Ovary (tissue), 10 donors: ENCODE measurements at places on chromosomes 6 and 20. TPM values are rescaled to one million over a fixed set of nuclear protein-coding genes. Genes with fewer than 3 reads are reported as not detected.

DNA sequence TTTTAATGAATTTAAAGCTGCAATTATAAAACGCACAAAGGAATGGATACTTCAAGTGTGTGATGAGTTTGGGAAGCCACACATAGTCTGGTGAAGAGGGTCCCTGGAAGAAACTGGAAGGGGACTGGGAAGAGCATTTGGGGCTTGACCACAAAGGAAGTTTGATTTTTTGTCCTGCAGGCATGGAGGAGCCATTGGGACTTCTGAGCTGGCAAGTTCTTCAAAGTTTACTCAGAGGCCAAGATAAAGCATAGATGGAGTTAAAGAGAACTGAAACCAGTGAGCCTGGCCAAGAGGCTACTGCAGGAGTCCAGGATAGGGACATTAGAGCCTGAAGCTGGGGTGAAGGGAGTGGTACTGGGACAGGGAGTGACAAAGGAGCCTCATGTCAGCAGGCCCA is 95.0 kb downstream of the AIG1 start:
- H3K27me3 ChIP-seq = no peaks in the 10 kb centered on the region
- no peaks in the 10 kb centered on the region for H3K4me1 ChIP-seq
- H3K27ac ChIP-seq = no peak overlapping the region

GRCh38 chr6:11821781-11822180 is 43.2 kb upstream of the ADTRP start:
- no peaks in the 10 kb centered on the region for H3K36me3 ChIP-seq
- no peak for DNase-seq
- H3K4me1 ChIP-seq = no peaks in the 10 kb centered on the region
- no peak overlapping the region for H3K4me3 ChIP-seq

- no peaks in the 10 kb centered on the region for H3K4me1 ChIP-seq
- no peak for DNase-seq
- H3K36me3 ChIP-seq = no peaks in the 10 kb centered on the region
- H3K27me3 ChIP-seq = no peaks in the 10 kb centered on the region
Observed at GRCh38 chr6:72084992-72085569, 198.7 kb downstream of the RIMS1 start.

The ZNF391 gene
- polyA plus RNA-seq = 3.6 TPM

DNA sequence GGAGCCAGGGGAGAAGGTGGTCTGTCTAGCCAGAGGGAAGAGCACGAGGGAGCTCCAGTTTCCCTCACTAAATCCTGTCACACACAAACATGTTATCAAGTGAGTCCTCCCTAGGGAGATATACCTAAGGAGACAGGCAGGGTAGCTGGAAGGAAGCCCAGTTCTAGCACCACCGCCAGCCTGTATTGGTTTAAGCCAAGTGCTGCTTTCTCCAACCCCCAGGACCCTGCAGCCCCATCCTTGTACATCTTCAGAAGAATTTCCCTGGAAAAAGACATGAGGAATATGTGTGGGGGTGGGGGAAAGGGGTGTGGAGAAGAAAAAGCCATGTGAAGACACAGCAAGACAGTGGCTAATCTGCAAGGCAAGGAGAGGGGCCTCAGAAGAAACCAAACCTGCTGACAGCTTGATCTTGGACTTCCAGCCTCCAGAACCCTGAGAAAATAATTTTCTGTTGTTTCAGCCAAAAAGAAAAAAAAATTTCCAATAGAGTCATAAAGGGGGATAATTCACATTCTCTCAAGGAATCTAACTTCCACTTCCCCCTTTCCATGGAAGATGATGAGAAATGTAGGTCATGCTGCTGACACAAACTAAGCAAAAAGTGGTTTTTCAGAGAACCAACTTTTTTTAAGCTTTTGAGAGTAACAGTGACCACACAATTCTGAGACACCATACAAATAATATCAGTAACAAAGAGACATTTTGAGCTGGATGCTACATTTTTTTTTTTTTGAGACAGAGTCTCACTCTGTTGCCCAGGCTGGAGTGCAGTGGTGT is 103.2 kb upstream of the PRDM1 start:
- no peaks in the 10 kb centered on the region for H3K4me1 ChIP-seq
- no peaks in the 10 kb centered on the region for H3K27me3 ChIP-seq
- H3K4me3 ChIP-seq = no peak overlapping the region
- DNase-seq = no peak
- no peak overlapping the region for H3K27ac ChIP-seq

DNA sequence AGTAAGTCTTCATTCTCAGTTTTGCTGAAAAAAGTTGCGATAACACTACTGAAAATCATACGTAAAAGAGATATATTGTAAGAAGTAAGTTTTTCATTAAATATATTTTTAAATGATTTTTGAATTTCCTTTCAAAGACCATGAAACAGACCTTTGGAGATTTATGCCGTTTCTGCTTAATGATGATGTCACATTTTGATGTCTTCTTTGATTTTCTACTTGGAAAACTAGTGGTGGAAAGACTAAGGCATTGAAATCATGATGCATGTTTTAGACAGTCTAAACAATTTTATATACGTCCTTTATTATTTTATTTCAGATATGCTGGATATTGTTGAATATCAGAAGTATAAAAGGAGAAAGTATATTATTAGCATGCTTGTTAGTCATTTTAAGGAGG is 33.7 kb downstream of the EYA4 start:
- no peaks in the 10 kb centered on the region for H3K36me3 ChIP-seq
- H3K4me3 ChIP-seq = no peak overlapping the region
- H3K27me3 ChIP-seq = no peaks in the 10 kb centered on the region
- no peak for DNase-seq

GRCh38 chr6:33677143-33677660 is 34.3 kb downstream of the UQCC2 start:
- no peak overlapping the region for H3K4me3 ChIP-seq
- no peaks in the 10 kb centered on the region for H3K36me3 ChIP-seq
- H3K27ac ChIP-seq = no peak overlapping the region
- no peak for DNase-seq
- no peaks in the 10 kb centered on the region for H3K27me3 ChIP-seq

The THBS2 gene
- polyA plus RNA-seq = 65.3 TPM

DNA sequence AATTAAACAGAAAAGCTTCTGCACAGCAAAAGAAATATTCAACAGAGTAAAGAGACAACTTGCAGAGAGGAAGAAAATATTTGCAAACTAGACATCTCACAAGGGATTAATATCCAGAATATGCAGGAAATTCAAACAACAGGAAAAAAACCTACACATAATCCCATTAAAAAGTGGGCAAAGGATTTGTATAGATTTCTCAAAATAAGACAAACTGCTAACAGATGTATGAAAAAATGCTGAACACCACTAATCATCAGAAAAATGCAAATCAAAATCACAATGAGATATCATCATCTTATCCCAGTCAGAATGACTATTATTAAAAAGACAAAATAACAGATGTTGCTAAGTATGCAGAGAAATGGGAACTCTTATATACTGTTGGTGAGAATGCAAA is 129.6 kb downstream of the SYNDIG1 start:
- no peaks in the 10 kb centered on the region for H3K4me1 ChIP-seq
- no peak overlapping the region for H3K4me3 ChIP-seq
- H3K27ac ChIP-seq = no peak overlapping the region
- H3K36me3 ChIP-seq = no peaks in the 10 kb centered on the region

DNA sequence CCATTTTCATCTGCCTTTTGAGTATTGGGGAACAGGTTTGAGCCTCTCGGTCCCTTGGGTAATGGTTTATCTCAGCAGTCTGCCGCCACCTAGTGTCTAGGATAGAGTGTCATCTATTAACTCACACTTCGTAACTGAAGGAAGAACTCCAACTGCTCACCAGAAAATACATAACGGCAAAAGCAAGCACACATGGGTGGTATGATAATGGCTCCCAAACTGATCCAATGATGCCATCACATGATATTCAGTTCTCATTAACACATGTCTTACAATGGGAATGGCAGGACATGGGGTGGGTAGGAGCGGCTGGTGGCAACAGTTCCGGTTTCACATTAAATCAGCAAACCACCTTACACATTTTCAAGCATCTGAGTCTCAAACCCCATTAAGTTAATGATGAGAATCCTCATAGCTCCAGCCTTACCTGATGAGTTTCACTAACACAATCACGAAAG is 110.7 kb upstream of the PHACTR1 start:
- H3K36me3 ChIP-seq = no peaks in the 10 kb centered on the region
- no peak overlapping the region for H3K27ac ChIP-seq
- no peaks in the 10 kb centered on the region for H3K27me3 ChIP-seq
- DNase-seq = peak; percentile 30
- peaks cover 1% of the 10 kb centered on the region for H3K4me1 ChIP-seq

GRCh38 chr6:157791450-157791849 is 31.6 kb upstream of the SNX9 start:
- no peaks in the 10 kb centered on the region for H3K36me3 ChIP-seq
- H3K27ac ChIP-seq = no peak overlapping the region
- H3K4me3 ChIP-seq = no peak overlapping the region
- H3K4me1 ChIP-seq = no peaks in the 10 kb centered on the region
- H3K27me3 ChIP-seq = no peaks in the 10 kb centered on the region
- no peak for DNase-seq

The RIPOR2 gene
- 3.6 TPM for polyA plus RNA-seq

- H3K27me3 ChIP-seq = no peaks in the 10 kb centered on the region
- no peak overlapping the region for H3K4me3 ChIP-seq
- H3K4me1 ChIP-seq = no peaks in the 10 kb centered on the region
- DNase-seq = no peak
Observed at GRCh38 chr6:113697632-113698410, 159.3 kb upstream of the MARCKS start.

The DEFB132 gene
- polyA plus RNA-seq = not detected

- no peak overlapping the region for H3K4me3 ChIP-seq
- H3K36me3 ChIP-seq = no peaks in the 10 kb centered on the region
- H3K4me1 ChIP-seq = no peaks in the 10 kb centered on the region
- no peaks in the 10 kb centered on the region for H3K27me3 ChIP-seq
Observed at GRCh38 chr6:116485559-116486184, 24.5 kb downstream of the CALHM6 start.

- H3K27ac ChIP-seq = no peak overlapping the region
- H3K36me3 ChIP-seq = no peaks in the 10 kb centered on the region
- DNase-seq = no peak
Observed at GRCh38 chr6:92011681-92012245, 1407.6 kb downstream of the EPHA7 start.
